H1 (cell line): ENCODE measurements at places on chromosomes 7 and 10. TPM values are rescaled to one million over a fixed set of nuclear protein-coding genes. Genes with fewer than 3 reads are reported as not detected.

DNA sequence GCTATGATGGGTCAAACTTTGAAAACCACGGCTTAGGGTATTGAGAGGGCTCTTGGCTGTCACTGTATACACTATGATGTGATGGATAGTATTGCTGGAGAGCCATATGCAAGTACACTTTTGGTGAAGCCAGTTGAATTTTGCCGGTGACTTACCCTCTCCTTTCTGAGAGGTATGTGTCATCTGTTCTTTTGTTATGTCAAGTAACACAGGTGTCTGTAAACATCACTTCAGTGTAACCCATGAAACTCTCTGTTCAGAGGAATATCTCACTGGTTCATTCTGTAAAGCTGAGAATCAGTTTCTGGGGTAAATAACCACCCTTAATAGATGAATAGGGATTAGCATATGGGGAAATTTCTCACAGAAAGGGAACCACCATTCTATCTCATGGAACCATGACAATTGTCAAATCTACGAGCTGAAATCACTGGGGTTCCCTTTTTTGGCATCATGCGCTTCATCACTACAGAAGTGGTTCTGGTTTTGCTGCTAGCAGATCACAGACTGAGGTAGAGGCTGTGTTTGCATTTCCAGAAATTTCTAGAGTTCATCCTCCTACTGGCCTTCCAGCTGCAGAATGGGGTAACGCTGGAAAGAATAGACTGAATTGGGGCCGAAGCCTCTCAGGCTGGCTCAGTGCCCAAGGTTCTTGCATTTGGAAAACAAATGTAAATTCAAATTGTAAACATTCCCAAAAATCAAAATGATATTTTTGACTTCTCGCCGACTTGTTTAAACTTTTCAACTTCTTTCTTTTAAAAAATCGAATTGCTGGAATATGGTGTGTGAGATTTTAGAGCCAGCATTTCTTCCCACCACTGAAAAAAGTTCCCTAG, 83.3 kb upstream of the CREB5 start:
- H3K27ac ChIP-seq = no peak overlapping the region
- no peaks in the 10 kb centered on the region for H3K27me3 ChIP-seq
- DNase-seq = no peak
- H3K36me3 ChIP-seq = no peaks in the 10 kb centered on the region

GRCh38 chr10:86775056-86775869, 18.8 kb downstream of the BMPR1A start:
- H3K4me1 ChIP-seq = peaks cover 14% of the 10 kb centered on the region
- H3K4me3 ChIP-seq = no peak overlapping the region
- H3K36me3 ChIP-seq = no peaks in the 10 kb centered on the region
- no peaks in the 10 kb centered on the region for H3K27me3 ChIP-seq
- DNase-seq = no peak

PPP1R3A gene
- total RNA-seq = not detected in 2 replicates

ZNF479 gene
- total RNA-seq = not detected in 2 replicates

DIP2C gene
- 8.8 and 9.3 TPM in 2 replicates for total RNA-seq
